ENCODE measurements at places on chromosomes 3 and 15. TPM values are rescaled to one million over a fixed set of nuclear protein-coding genes. Genes with fewer than 3 reads are reported as not detected.

Gene PSTPIP1
- total RNA-seq = 0.37 TPM

Gene PYGO1
- 8.6 TPM for total RNA-seq

Gene SLC9C1
- under 0.01 TPM for total RNA-seq

Gene DPPA4
- not detected for total RNA-seq

Gene REC114
- not detected for total RNA-seq

Gene FMN1
- total RNA-seq = 0.59 TPM

Gene CCDC54
- total RNA-seq = not detected

Gene NTRK3
- total RNA-seq = not detected

Gene CD200
- total RNA-seq = not detected

Gene HCLS1
- total RNA-seq = 1.8 TPM

Gene CCDC12
- 23.1 TPM for total RNA-seq

Gene EIF2B5
- total RNA-seq = 34.2 TPM

Gene C3orf85
- total RNA-seq = not detected

Gene XIRP1
- not detected for total RNA-seq

Gene AGTR1
- 2.7 TPM for total RNA-seq

Gene LRRIQ4
- total RNA-seq = not detected

Gene SLC12A6
- 16.5 TPM for total RNA-seq

Gene SLC24A5
- total RNA-seq = not detected

Gene AADACL2
- total RNA-seq = not detected

Gene EFCAB12
- total RNA-seq = not detected

Gene GABRB3
- 0.59 TPM for total RNA-seq

Gene NR2F2
- 21.5 TPM for total RNA-seq
